ENCODE measurements at places on chromosomes 2 and 18.

DNA sequence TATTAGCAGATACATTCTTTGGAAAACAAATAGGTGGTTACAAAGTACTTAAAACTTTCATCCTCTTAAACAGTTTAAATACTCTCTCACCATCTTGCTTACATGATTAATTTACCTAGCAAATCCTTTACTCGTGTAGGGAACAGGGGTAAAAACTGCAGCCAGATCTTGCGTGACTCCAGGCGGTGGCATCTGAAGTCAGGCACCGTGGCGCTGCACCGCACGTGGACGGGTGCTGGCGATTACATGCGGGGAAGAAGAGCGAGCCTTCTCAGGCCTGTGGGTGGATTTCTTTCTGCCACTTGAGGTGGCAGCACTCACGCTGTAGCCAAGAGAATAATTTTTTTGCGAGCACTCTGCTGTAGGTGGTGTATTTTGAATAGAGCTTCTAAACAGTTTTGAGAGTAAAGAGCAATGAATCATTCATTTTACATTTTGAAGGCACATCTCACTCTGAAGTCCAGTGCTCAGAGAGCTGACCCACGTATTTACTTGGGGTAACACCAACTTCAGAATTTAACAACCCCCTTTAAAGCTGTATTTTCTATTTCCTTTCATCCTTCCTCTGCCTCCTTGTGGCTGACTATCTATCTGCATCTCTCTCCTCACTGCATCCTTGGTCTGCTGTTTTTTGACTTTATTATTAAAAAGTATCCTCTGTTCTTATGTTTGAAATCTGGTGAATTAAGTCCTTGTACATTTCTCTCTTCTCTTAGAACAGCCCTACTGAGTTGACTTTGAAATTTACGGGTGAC is 68.9 kb downstream of the EPAS1 start:
- DNase-seq = peak; percentile 11

GRCh38 chr2:3198119-3198518 is 179.5 kb downstream of the EIPR1 start:
- no peak for DNase-seq

DNA sequence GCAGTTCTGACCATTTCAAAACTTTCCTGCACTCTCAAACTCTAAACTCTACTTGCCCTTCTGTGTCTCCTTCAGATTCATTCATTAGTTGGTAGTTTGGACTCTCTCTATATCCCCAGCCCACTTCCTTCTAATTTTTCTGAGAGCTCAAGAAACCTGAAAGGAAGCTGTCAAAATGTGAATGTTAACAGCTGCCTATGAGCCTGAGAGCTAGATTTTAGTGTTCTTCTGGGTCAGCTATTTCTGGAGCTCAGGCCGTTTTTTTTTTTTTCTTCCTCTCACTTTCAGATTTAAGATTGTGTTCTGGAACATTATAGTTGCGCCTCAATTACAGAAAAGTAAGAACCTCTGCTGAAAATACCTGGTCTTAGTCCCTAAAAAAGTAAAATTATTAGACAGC is 73.1 kb downstream of the RTN4 start:
- no peak for DNase-seq

DNA sequence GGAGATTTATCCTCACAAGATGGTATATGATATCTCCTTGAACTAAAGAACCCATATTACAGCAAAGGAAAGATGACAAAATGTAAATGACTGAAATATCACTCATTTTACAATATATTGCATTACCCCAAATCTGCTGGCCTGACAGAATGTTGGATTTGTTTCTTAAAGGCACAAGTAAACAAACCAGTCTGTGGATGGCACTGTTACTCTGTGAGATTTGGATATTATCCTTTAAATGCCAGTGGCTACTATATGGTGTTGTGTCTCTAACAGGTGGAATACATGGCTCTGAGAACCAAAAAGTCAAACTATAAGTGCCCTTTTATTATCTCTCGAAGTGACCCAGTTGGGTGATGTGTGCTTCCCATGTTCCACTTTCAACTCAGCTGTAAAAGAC is 125.7 kb downstream of the PDE1A start:
- DNase-seq = peak; percentile 36

DNA sequence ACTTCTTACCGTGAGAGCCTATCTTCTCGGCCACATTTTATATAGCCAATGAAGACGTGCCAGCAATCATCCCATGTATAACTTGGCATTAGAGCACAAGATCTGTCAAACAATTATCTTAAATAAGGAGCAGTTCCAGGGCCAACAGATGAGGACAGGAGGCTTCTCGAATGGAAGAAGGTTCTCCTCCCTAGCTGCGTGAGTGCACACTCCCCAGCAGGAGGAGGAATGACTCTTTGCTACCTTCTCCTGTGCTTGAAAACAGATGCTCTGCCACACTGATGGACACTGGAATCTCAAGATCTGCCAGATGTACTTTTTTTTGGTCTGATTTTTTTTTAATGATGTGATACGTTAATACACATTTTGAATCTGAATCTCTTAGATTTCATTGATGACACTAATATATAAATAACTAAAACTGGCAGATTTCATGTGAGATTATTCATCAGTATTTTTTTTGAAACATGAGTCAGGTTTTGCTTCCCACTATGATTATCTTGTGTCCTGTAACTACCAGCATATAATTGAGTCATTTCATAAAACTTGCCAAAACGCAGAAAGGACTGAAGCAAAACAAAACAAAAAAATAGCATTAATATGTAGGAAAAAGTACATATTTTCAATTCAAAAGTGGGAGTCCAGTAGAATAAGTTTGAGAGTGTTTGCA is 626 bp upstream of the VIT start:
- peak; percentile 2 for DNase-seq

DNA sequence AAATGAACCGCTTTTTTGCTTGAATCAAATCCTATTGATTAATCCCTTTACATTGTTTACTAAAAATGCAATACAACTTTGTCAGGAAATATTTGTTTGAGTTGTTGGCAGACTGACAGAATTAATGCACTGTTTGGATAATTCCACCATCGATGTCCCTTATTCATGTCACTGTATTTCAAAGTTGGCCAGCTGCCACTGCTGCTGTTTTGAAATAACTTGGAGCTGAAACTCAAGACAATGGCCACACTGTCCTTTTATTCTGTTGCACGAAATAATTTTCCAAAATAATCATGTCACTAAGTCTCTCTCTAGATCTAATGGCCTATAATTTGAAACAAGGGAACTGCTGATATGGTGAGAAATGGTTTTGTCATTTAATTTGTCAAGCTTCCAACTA is 55.2 kb upstream of the PAX3 start:
- DNase-seq = no peak

GRCh38 chr18:10771053-10771709 is 245.4 kb downstream of the NAPG start:
- no peak for DNase-seq

DNA sequence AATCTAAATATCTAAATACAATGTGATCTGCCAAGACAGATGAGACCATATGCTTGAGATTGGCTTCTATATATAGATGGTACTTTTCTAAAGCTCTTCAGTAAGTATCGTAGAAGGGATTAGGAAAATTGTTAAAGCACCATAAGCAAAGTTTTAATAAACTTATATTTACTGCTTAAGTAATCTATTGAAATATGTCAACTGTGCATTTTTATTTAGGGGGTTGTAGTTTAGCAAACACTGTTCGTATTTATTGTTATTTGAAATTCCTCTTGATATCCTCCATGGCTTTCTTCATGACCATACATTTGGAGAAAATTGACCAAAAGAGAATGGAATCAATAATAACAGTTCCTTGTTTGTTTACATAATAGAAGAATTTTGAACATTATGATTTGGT is 102.7 kb downstream of the MIB1 start:
- DNase-seq = no peak

GRCh38 chr2:237797253-237797652 is 1.3 kb upstream of the RBM44 start:
- no peak for DNase-seq

- no peak for DNase-seq
These were observed 66.8 kb downstream of the POLE4 start for GRCh38 chr2:75025216-75025615.

GRCh38 chr2:80280598-80280997 is 24.0 kb downstream of the LRRTM1 start:
- no peak for DNase-seq

DNA sequence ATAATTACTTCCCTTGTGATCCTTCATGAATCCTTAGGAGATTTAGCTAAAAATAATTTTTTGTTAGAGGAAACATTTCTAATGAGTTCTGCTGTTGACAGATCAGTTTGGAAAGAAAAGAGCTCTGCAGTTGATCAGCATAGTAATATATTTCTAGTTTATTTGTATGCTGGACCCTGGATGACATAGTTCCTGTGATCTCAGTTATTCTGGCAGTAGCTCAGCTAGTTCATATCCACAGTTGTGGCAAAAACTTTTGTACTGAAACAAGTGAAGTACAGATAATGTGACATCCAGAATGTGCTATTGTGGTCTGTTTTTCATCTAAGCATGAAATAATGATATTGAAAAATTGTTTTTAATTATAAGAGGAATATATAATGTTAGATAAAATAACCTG is 33.7 kb downstream of the ABI2 start:
- DNase-seq = no peak

- DNase-seq = peak; percentile 60
These were observed 203.5 kb upstream of the TWIST2 start for GRCh38 chr2:238644095-238645081.

DNA sequence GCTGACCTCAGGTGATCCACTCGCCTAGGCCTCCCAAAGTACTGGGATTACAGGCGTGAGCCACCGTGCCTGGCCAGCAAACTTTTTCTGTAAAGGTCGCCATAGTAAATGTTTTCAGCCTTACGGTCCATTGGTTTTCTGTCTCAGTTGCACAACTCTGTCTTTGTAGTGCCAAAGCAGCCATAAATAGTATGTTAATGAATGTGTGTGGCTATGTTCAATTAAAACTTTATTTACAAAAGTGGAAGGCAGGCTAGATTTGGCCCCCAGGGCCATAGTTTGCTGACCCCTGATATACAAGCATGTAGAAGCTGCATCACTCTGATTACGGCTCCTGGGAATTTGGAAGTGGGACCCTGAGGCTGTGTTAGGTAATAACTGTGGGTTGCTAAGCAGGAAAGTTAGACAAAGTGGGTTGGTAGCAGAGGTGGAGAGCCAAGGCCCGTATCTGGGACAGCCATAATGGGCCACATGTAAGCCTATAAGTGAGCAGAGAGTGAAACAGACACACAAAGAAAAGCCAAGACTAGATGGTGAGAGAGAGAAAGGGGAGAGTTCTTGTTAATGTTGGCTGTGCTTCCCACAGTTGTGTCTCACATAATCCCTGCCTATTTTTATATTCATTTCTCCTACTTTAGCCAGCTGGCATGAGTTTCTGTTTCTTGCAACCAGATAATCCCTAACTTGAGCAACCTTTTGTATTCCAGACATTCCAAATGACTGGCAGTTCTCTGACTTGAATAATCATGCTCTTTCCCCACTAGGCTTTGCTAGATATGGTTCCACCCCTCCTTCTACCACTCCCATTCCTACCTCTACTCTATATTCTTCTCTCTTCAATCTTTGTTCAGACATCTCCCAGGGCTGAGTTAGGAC is 223.3 kb upstream of the STON1 start:
- no peak for DNase-seq

GRCh38 chr2:172297531-172297930 is 129.9 kb upstream of the ITGA6 start:
- no peak for DNase-seq

- no peak for DNase-seq
These were observed 280.8 kb downstream of the SETBP1 start for GRCh38 chr18:44961288-44961995.

- DNase-seq = no peak
These were observed 201.9 kb downstream of the CLIP4 start for GRCh38 chr2:29317077-29317517.

- no peak for DNase-seq
These were observed 41.0 kb upstream of the MGAT4A start for GRCh38 chr2:98771721-98772524.

- no peak for DNase-seq
These were observed 51.8 kb downstream of the PKDCC start for GRCh38 chr2:42099438-42100173.

GRCh38 chr2:77778917-77779316 is 256.7 kb upstream of the LRRTM4 start:
- DNase-seq = no peak

DNA sequence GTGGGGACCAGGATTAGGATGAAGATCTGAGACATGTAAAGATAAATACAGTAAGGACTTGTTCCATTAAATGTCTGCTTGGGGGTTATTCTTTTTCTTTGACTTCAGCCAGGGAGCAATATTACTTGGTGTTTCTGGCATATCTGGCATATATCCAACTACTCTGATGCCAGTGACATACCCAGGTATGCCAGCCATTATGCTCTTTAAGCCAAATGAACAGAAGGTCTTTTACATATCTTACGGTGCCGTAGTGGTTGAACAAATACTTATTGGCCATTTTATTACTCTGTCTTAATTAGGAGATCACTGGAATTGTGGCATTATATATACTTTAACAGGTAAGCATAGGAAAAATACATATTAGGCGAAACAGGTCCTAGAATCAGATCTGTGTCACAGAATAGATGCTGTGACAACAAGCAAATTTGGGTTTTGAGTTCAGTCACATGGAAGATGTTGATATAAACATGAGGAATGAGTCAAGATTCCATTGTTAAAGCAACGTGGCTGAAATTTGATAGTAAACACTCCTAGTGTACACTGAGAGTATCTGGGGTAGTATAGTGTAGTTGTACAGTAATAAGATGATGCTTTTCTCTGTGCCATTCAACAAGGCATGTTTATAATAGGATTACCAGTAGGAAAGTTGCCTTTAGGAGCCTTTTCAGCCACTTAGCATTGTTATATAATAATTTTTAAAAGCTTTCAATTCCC is 62.6 kb downstream of the KCTD18 start:
- no peak for DNase-seq

GRCh38 chr2:128315829-128316776 is 2.6 kb downstream of the HS6ST1 start:
- peak; percentile 16 for DNase-seq

DNA sequence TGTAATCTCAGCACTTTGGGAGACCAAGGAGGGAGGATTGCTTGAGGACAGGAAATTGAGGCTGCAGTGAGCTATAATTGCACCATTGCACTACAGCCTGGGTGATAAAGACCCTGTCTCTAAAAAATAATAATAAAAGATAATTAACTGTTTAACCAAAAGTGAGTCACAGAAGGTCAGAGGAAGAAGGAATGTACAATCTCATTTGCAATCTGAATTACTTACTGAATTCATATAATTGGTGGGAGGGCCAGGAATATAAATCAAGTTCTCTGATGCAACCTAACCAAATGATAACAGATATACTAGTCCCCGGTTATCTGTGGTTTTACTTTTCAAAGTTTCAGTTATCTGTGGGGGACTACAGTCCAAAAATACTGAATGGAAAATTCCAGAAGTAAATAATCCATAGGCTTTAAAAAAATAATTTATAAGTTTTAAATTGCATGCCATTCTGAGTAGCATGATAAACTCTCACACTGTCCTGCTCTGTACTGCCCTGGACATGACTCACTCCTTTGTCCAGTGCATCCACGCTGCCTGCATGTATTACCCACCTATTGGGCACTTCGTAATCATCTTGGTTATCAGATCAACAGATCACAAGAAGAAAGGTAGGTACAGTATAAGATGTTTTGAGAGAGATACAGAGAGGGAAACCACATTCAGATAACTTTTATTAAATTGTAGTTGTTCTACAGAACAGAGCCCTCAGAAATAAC is 12.8 kb upstream of the MATN3 start:
- DNase-seq = no peak

GRCh38 chr2:218982586-218983262 is 2.3 kb downstream of the FEV start:
- DNase-seq = no peak

GRCh38 chr2:176178757-176179295 is 9.6 kb upstream of the HOXD1 start:
- no peak for DNase-seq
